ENCODE measurements at places on chromosomes 11 and 22.

DNA sequence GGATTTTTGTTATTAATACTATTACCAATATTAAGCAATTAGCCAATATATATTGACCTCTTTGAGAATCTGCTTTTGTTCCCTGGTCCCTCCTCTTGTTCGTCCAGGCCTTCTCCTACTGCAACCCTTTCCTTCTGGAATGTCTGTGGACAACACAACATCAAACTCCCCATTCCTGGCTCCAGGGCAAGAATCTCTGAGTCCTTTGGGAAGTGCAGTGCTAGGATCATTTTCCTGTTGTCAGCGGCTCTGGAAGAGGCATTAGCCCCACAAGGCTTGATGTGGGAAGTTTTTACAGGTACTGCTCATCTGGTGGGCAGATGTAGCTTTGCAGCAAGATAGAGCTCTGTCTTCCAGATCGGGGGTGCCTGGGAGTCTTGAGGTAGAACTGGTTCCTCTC lies 74.3 kb downstream of the RPUSD4 start:
- no peak for DNase-seq

GRCh38 chr11:132037467-132037862 lies 667.0 kb downstream of the NTM start:
- DNase-seq, result no peak

DNA sequence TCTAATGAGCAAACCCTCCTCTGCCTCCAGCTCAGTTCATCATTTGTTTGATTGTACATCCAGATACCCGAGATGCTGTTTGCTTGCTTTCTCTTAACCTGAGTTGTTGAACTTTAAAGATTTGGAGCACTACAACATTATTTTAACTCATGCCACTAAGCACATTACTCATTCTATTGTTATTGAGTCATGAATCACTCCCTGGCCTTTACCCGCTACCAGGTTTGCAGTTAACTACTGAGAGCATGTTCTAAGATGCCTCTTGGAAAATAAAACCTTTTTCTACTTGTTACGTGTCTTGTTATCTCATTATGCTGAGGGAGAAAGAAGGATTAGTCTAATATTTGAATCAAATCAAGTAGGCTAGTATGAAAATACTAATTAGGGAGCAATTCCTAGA lies 720.6 kb upstream of the ANO5 start:
- DNase-seq, result no peak

DNA sequence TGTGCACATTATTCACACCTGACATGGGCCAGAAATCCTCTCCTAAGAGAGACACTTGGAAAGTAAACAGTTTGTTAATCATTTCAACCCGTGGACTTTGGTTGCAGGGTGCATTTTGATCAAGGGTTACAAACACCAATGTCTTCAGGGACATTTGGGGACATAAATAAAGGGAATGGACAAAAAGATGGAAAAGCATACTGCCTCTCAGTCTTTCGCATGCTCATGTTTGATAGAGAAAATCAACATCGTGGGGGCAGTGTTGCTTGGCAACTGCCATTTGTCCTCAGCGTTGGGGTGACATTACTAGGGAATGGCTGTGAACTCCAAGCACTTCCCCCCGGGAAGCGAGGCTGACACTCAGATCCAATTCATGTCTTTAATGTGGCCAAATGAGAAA lies 114.7 kb upstream of the OR4B1 start:
- no peak for DNase-seq

- no peak for DNase-seq
Observed at GRCh38 chr11:48161951-48162884, 54.4 kb upstream of the OR4B1 start.

DNA sequence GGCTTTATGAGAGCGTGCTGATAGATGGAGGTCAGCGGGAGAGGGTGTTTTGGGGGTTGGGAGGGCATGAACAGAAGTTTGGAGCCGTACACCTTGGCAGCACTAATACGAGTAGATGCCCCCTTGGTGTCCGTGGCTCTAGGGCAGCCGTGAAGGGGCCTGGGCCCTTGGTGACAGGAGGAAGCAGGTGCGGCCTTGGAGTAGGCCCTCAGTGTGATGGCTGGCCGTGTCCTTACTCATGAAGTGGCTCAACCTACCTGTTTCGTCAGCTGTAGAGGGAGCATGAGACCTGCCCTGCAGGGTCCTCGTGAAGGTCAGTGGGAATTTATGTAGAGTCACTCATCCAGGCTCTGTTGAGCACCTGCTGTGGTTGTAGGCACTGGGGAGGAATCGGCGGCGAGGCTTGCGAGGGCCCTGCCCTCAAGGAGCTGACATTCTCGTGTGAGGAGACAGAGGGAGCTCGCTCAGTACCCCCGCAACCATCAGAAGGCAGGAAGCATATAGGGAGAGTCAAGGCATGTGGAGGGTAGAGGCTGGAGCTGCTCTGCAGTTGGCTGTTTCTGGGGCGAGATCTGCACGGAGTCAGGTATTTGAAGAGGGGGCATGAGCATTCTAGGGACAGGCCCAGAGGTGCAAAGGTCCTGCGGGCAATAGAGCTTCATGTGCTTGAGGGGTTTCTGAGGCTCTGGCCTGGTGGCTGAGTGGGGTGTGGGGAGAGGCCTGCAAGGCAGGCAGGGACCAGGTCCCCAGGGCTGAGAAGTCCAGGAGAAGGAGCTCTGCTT lies 39.6 kb downstream of the TBC1D22A start:
- no peak for DNase-seq

DNA sequence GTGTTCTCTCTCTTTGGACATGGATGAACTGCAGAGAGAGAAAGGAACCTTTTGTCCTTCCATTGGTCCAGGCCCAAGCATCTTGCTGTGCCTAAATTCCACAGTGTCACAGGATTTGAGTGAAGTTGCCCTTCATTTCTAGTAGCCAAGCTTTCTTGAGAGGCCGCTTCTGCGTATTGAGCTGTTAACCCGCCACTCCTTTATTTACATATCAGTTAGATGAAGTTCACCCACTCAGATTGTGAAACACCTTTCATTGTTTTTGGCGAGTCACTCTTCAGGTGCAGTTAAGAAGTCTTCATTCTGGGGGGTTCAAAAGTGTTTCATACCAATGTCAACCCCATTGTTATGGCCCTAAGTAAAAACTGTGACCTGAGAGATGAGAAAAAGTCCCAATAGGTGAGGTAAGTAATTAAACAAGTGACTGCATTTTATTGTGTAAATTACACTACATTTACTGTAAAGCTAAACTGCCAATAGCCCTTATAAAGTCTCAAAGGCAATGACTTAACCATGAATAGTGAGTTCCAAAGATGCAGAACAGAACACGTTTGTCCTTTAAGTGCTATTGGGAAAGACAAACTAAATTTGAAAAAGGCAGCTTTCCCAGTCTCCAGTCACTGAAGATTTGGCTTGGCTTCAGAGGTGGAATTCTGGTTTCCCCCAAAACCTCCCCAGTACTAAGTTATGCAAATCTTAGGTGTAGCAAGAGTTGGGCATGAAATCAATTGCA lies 61.0 kb downstream of the APIP start:
- no peak for DNase-seq

DNA sequence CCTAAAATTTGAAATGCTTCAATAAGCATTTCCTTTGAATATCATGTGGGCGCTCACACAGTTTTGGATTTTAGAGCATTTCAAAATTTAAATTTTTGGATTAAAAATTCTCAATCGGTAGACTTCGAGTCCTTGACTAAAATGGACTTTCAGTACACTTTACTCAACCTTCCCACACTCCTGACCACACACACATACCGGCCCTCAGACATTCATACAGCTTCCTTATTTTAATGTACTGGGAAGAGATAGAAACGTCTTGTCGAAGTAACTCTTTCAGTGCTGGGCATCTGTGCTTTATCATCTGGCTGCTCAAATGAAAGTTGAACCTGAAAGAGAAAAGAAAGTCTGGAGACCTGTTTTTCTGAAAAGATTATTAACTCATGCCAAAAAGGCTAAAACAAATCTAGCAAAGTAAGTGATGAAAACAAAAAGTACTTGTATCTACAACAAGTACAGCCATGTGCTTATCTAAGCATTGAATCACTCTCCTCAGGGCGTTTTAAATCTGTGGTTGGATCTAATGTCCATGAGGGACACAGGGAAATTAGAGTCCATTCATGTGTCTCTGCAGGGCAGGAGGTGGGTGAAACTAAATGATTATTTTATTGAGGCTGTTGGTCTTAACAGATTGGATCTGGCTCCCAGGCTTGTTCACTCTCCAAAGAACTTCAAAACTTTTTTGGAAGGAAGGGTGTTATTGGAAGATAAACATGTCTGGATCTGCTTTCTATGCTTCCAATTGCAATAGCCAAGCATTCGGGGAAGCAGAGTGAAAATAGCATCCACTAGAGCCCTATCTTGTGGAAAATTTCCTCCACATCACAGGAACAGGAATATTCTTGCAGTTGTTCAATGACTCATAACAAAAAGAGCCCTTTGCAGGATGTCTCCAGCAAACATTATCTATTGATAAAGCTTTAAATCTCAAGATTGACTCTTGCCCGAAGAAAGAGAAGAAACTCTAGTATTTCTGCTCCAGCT lies 47.0 kb downstream of the CARD18 start:
- no peak for DNase-seq
